ENCODE measurements at places on chromosomes 5 and 9.

- DNase-seq = no peak
Observed at GRCh38 chr5:53777864-53778618, 217.6 kb downstream of the NDUFS4 start.

GRCh38 chr9:75265525-75265972, 177.2 kb downstream of the OSTF1 start:
- DNase-seq = peak; percentile 18

DNA sequence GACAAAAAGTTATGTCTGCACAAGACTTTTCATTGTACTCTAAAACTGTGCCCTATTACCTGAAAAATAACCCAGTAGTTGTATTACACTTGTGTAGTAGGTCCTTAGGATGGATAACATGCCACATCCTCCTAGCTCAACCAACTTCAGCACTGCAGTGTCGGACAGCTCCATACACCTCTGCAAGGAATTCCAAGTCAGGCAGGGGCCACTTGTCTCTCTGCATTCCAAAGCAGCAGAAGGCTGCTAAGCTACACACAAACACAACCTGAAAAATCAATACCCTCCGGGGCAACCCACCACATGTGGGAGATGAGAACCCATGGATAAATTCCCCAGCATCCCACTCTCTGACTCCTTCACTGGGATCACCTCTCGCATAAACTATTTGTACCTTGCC, 50.2 kb downstream of the MED10 start:
- no peak for DNase-seq

DNA sequence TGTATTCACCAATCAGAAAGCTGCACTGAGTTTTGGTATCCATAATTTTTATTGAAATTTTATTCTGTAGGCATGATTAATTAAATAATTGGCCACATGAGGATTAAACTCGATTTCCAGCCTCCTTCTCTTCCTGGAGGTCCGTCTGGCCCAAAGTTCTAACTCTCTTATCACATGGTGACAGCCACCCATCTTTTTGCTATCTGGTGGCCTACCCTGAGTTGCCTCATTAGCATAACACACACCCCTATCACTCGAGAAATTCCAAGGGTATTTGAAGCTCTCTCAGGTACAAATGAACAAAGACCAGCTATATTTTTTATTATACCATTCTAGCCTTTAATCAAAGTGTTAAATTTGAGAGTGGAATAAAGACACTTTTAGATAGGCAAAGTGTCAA, 57.7 kb downstream of the APC start:
- no peak for DNase-seq
